ENCODE measurements at places on chromosomes 11 and 22.
A peak's percentile ranks its signal among the peaks of the same experiment; 100 is the strongest.

- peak; percentile 67 for DNase-seq
Observed at GRCh38 chr11:76209973-76210930, 4.0 kb upstream of the WNT11 start.

GRCh38 chr11:34928268-34928959, 12.0 kb downstream of the PDHX start:
- no peak for DNase-seq

DNA sequence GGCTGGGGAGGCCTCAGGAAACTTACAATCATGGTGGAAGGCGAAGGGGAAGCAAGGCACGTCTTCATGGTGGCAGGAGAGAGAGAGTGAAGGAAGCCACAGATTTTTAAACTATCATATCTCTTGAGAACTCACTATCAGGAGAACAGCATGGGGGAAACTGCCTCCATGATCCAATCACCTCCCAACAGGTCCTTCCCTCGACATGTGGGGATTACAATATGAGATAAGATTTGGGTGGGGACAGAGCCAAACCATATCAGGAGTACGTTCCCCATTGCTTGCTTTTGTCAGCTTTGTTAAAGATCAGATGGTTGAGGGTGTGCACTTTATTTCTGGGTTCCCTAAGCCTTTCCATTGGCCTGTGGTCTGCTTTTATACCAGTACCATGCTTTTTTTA, 53.7 kb upstream of the E2F8 start:
- DNase-seq = no peak

GRCh38 chr11:47731475-47731874, 16.3 kb upstream of the AGBL2 start:
- no peak for DNase-seq

GRCh38 chr22:46256358-46256958, 6.4 kb upstream of the CDPF1 start:
- no peak for DNase-seq

GRCh38 chr11:4035985-4036384, 58.6 kb upstream of the RRM1 start:
- no peak for DNase-seq

DNA sequence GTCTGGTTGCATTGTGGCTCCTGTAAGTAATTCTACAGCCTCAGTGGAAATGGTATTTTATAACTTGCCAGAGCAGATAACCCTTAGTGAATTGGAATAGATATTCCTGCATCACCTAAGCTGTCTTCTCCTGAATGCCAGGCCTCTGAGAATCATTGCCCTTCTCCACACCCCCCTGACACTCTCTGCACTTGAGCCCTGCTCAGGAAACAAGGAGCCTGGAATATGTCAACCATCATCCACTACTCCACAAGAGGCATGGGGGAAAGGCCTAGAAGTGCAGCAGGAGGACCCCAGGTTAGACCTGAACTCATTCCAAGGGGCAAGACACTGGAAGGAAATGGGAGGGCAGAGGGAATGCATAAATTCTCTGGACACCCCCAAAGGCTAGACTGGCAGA, 72.4 kb downstream of the DSCAML1 start:
- no peak for DNase-seq

DNA sequence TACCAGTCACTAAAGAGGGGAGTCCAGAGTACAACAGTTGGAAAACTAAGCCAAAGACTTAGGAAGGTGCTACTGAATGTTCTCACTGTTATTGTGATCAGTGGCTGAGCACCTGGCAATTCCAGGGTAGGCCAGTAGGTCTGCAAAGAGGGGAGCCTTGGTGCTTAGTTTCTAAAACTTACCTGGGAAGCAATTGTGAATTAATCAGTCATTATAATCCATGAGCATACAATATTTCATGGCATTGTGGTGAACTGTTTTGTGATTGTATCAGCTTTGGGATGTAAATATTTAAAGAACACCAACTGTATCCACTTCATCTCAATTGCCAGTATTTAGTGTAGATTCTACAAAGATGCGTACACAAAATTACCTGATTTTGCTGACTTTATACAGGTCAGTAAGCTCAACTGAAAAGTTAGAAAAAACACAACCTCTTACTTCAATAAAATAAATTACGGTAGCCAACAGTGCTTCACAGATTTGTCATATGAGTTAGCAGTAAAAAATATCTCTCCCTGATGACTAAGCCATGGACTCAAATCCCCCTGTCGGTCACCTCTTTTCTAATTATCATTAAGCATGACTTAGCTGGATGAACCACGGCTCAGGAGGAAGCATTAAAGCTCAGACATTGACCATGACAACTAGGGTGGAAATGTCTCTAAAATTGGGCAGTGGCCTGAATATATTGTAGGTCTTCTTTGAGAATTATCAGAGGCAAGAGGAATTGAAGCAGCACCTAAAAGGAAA, 30.8 kb upstream of the SORL1 start:
- DNase-seq = peak; percentile 13

DNA sequence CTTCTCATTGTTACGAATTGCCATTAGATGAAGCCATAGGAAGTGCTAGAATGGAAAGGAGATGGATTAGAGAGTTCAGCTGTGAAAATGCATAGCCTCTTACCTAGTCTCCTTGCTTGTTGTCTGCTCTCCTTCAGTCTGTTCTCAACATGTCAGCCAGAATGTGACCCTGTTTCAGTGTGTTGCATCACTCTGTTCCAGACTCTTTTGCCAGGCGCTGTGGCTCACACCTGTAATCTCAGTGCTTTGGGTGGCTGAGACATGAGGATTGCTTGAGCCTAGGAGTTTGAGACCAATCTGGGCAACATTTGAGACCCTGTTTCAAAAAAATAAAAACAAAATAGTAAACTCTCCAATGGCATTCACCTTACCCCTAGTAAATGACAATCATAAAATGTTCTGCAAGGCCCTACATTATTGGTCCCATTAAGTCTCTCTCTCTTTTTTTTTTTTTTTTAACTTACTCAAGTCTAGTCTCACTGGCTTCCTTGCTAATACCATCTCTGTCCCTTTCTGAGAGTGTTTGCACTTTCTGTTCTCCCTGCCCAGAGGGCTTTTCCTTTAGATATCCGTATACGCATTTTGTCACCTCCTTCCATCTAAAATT, 39.4 kb downstream of the CYP2R1 start:
- peak; percentile 24 for DNase-seq

DNA sequence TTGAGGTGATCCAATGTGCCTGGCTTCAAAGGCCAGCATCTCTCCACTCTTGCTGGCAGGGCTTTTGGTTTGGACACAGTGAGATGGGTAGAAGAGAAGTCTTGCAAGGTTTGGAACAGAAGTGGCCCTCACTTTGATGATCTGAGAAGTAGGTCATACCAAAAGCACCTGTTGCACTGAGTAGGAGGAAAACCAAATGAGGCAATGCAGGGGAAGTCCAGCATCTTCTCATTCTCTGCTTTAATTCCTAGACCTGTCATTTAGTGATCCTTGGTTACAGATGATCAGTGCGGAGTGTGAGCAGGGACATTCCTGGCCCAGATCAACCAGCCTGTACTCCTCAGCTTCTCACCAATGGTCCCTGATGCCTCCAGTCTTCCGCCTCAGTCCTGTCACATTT, 990.5 kb downstream of the OPCML start:
- no peak for DNase-seq

DNA sequence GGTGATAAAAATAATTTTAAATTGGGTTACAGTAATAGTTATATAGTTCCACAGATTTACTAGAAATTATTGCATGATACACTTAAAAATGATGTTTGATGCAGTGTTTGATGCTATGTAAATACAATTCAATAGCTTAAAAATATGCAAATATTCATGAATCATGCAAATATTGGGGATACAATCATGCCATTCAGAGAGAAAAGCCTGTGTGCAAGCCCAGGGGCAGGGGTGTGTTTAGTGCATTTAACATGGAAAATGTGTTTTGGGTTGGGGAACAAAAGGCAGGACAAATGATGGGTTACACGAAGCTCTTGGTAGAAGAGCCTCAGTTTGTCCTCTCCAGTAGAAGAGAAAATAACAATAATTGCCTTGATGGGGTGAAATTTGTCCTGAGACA, 6.0 kb downstream of the TRIM22 start:
- no peak for DNase-seq

DNA sequence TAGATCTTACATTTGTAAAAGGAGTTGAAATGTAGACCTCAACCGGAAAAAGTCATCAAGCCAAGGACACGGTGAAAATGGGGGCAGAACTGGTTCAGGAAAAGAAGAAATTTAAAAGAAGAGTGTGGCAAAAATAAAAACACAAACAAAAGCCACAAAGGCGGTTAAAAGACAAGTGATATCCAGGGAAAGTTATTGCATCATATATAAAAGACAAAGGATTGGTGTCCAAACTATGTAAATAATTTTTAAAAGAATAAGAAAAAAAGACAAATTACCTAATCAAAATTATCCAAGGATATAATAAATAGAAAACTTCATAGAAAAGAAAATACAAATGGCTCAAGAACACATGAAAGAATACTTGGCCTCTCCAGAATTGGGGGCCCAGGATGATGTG, 45.1 kb upstream of the OPCML start:
- no peak for DNase-seq

- no peak for DNase-seq
Observed at GRCh38 chr11:47057365-47057764, 119.3 kb downstream of the ARFGAP2 start.

GRCh38 chr11:76653674-76654284, 16.8 kb downstream of the LRRC32 start:
- peak; percentile 91 for DNase-seq

Data from fibroblast of upper back skin (primary cell).